Right cardiac atrium (tissue), 5 donors: ENCODE measurements at places on chromosomes 2 and 18. TPM values are rescaled to one million over a fixed set of nuclear protein-coding genes. Genes with fewer than 3 reads are reported as not detected.

DNA sequence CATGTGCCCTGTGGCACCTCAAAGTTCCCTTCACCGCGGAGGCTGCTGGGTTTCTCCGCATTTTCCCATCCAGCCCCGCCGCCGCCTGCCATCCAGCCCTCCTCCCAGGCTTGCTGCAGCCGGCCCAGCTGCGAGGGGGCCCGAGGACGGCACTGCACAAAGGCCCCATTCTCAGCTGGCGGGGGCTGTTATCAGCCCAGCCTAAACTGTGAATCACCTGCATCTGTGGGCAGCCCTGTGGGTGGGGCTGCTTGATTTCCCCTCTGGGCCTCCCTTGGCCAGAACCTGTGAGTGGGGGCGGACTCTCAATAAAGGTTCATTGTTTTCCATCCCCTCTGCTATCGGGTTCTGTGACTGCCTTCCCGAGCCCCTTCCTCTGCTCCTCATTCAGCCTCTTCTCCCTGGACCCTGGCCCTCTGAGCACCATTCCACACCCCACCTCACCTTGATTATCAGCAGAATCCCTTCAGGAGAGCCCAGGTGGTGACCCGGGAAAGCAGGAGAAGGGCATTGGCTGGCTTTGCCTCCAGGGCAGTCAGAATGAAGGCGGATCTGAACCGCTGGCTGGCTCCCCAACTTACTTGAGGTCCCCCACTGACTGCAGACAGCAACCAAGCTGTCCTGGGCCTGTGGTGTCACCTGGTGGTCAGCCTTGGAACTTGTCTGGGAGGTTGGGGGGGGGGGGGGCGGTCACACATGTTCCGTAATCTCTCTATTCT lies 204.5 kb downstream of the ZFP36L2 start:
- no peak for DNase-seq

GRCh38 chr2:231890896-231891513 lies 35.2 kb downstream of the NPPC start:
- no peak for DNase-seq

GRCh38 chr2:6233993-6234392 lies 541.8 kb downstream of the SOX11 start:
- no peak for DNase-seq

The TTN gene
- total RNA-seq, result 1,615 TPM

The UPP2 gene
- not detected for total RNA-seq
